ENCODE measurements at places on chromosomes 1 and 21.

DNA sequence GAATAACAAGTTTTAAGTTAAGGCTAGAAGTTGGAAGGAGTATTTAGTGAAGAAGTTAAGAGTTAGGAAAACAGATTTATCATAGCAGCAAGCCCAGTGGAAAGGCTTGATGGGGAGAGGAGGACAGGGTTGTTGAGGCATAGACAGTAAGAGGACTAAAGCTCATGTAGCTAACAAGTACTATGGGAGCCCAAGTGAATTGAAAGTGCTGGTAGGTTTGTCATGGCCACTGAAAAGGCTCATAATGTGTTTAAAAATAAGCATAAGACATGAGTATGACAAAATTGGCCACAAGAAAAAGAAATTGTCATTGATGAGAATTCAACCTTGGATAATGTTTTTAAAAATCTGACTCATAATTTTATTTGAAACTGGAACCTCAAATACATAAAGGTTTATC, 49.2 kb upstream of the CRB1 start:
- no peak for DNase-seq

GRCh38 chr21:16082038-16082816, 352.4 kb downstream of the USP25 start:
- DNase-seq: no peak

- DNase-seq: no peak
Measured at GRCh38 chr21:37819372-37819771, 96.9 kb downstream of the KCNJ6 start.

GRCh38 chr21:45306832-45307571, 19.3 kb upstream of the POFUT2 start:
- no peak for DNase-seq

Data from activated T-cell treated with anti-CD3 and anti-CD28 coated beads, Interleukin-2, amount 50 U/mL, for 72 hours (primary cell).